Breast epithelium (tissue), 4 donors: ENCODE measurements at places on chromosomes 3 and 15. TPM values are rescaled to one million over a fixed set of nuclear protein-coding genes. Genes with fewer than 3 reads are reported as not detected.
A peak's percentile ranks its signal among the peaks of the same experiment; 100 is the strongest.

DNA sequence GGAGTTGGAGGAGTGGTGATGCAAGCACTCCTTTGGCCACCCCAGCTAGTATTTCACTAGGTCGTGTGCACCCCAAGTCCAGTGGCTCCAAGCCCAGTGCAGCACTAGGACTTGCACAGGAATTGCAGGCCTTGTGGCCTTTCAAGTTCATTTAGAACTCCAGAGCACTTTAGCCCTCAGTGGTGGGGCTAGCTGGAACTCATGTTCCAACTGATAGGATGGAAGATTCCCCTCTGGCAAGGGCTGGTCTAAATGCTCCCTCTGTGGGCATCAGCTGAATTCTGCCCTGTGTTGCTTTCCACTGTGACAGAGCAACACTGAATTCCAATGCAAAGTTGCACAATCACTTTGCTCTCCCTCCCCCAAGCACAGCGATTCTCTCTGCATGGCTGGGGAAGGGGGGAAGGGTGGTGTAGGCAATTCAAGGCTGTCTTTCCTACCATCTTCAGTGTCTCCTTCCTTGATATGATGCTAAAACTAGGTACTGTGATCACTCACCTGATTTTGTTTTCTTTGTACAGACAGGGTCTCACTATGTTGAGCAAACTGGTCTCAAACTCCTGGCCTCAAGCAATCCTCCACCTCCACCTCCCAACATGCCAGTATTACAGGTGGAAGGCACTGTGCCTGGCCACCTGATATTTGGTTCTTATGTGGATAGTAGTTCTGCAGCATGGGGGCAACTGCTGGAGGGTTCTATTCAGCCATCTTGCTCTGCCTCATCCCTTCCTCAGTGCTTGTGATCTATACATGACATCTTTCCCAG is 10.3 kb downstream of the USF3 start:
- DNase-seq: no peak

Gene GOLGA6L25
- total RNA-seq: not detected

DNA sequence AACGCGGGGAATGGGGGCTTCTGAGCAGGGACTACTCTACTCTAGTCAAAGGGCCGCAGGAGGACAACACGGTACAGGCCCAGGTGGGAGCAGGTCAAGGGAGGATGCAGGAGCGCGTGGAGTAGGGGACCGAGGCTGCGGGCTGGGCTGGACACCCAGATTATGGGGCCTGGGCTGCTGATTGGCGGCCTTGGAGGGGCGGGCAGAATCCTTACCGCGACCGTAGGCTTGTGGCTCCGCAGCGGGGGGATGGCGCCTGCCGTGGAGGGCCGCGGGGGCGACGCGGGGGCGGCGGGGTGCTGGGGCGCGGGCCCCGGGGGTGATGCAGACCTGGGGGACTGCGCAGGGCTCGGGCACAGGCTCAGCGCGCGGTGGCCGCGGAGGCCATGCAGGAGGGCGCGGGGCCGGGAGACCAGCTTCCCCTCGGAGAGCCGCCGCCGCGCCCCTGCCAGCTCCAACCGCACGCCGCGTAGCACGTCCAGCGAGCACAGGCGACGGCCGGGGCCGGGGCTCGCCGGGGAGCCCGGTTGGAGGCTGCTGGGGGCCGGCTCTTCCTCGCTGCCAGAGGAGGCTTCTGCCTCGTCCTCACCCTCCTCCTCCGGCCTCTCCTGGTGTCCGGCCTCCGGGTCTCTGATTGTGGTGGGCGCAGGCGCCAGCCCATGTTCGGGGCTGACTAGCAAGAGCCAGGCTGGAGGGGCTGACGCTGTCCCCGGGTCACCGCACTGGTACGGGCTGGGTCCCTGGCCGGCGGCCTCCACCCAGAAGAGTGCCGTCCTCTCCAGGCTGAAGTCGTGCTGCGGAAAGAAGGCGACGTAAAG is 12.9 kb downstream of the UBAP1L start:
- DNase-seq: no peak

Gene ATP13A5
- 4.5 TPM for total RNA-seq

DNA sequence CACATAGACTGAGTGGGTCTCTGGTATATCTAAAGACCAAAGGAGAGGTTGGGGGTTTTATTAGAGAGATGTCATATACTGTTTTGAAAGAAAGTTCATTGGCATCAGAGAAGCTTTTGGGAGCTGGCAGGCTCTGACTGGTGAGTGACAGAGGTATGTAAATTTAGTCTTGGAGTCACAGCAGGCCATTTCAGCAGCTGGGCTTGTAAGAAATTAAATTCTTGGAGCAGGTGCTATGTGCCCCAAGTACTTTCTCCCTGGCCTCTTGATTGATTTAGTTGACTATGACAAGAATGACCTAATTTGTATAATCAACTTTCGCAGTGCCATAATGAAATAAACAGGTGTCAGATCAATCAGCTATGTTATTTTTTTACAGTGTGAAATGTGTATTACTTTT is 47.8 kb upstream of the CDAN1 start:
- DNase-seq: no peak

- no peak for DNase-seq
Observed at GRCh38 chr3:135239615-135239884, 444.5 kb downstream of the EPHB1 start.

GRCh38 chr3:98901392-98902350 is at the start of gene DCBLD2:
Gene DCBLD2 (minus strand): TSS chr3:98901695. CDS start chr3:98901326, 369 bp downstream.
- DNase-seq: peak; percentile 97

- DNase-seq: no peak
Observed at GRCh38 chr15:87940768-87941167, 315.8 kb downstream of the NTRK3 start.

GRCh38 chr3:104646196-104646595 is 720.5 kb upstream of the ALCAM start:
- DNase-seq: no peak

DNA sequence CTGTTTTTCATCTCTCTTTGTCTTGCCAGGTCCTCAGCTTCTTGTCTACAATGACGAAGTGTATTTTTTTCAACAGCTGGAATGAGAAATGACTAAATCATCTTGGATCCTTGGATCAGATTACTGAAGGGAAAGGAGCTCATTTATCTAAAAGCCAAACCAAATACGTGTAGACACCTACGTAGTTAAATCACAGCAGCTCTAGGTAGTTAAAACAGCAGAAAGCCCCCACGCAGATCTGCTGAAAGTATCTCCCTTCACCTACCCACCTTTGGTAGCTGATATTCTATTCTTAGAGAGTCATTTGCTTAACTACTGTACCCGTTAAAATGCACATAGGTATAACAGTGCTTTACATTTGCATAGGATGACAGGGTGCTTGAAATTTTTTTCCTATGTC is 105.5 kb upstream of the WNT5A start:
- no peak for DNase-seq

GRCh38 chr3:110859993-110860392 is 211.6 kb upstream of the NECTIN3 start:
- no peak for DNase-seq

Gene GALNT15
- 492 TPM for total RNA-seq

DNA sequence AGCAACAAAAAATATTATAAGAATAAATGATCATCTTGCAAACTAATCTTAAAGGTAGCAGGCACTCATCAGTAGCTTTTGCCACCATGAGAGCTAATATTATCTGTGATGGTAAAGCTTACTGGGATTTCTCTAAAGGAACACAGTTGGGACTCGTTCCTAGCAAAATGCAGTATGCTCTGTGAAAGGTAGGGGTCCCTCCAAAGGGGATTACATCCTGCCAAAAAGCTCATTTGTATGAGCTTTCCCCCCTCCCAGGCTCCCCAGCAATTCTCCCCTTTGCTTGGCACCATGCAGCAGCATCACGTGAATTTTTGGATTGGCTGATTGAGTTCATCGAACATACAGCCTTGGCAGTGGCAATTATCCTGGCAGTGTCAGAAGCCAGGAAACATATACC is 361.0 kb upstream of the PLSCR5 start:
- DNase-seq: no peak

DNA sequence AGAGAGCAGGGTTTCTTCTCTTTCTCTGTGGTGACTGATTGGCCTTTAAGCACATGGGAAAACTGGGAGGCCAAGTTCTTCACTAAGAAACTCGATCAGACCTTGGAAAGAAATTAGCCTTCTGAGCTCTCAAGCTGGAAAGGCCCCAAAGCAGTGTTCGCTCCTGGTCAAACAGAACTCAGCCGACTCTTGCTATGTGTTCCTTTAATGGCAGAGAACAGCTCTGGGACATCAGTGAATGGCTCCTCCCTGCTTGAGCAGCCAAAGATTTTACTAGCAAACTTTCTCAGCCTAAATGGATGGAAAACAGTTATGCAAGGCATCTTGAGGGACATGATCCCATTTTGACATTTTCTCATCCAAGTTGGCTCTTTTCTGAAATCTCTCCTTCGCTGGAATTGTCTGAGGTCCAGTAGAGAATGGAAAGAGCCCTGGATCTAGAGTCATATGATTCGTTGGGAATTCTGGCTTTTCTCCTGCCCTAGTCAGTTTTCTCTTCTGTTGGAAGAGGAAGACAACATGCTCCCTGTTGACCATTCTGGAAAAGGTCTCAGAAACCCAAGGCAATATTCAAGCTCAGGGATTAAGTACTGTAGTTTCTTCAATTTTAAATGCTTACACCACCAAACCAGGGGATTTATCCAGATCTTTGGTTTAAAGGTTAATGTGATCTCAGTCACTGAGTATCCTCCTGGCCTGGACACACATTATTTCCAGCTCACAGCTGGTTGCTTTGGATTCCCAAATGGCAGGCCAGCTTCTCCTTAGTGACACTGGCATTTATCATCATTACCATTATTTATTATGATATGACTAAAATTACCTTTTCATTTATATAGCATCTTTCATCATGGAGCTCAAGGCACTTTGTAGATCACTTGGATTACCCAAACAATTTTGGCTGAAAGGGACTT is 319.6 kb downstream of the AGBL1 start:
- no peak for DNase-seq

DNA sequence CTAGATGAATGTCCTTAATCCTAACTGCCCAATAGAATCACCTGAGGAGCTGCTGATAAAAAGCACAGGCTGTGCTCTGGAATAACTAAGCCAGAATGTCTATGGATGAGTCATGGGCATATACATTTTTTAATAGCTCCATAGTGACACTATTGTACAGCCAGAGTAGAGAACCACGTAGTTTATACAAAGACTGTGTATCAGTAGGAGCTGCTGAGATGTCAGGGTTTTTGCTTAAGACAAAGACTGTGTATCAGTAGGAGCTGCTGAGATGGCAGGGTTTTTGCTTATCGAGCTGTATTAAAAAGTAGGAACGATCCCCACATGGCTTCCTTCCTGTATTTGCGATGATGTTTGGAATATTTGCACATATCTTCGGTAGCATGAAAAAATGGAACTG is 137.4 kb downstream of the SV2B start:
- DNase-seq: no peak

DNA sequence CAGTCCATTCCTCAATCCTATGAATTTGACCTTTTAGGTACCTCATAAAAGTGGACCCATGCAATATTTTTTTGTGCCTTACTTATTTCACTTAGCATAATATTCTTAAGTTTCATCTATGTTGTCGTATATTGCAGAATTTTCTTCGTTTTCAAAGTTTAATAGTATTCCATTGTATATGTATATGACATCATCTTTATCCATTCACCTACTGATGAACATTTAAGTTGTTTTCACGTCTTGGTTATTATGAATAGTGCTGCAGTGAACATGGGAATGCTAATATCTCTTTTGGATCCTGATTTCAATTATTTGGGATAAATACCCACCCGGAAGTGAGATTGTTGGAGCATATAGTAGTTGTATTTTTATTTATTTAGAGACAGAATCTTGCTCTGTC is 65.1 kb downstream of the AP4E1 start:
- no peak for DNase-seq

DNA sequence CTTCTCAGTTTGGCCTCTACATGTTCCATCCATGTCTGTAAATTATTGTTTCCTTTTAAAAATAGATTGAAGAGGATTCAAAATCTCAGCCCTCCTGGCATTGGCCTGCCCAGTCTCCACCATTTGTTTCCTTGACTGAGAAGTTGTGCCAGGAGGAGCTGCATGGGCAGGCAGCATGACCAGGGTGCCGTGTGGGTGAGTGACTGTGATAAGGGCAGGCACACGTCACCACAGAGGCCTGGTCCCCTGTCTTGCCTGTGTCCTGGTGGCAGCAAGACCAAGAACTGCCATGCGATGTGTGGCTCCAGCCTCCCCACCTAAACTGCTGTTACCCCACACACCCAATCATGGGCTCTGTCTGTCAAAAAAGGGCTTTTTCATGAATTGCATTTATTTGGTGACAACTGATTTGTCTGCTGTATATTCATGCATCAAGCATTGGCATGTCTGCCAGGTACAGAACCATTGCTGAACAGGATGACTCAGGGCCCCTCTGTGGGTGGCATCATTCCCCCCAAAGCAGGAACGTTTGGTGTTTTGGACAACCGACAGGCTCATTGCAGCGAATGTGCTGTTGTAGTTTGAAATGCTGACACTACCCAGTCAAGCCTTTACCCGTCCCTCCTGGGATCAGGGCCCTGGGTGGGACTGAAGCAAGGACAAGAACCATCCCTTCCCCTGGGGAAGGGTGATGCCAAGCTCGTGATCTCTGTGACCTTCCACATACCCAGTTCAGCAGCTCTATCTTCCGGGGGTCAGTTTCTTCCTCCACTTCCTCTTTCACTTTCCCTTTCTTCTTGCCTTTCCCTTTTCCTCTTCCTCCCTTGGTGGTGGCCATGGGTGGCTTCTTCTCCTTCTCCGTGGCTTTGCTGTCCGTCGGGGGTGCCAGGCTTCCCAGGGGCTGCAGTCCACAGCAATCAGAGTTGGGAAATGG is 51.6 kb downstream of the TRPM1 start:
- no peak for DNase-seq

- no peak for DNase-seq
Observed at GRCh38 chr3:11705049-11705448, 61.3 kb upstream of the VGLL4 start.

DNA sequence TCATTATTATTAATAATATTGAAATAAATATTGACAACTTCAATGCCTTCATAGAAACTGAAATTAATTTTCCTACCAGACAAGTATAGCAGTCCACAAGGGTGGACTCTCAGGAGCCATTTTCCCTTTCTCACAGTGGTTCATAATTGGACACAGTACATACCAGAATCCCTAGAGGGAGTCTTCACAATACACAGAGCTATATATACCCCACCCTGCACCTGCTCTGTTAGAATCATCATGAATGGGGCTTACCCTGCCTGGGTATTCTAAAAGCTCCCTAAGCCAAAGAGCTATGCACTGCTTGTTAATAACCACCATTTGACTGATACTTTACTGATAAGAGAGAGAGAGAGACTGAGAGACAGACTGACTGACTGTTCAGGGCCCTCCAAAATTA is 134.9 kb downstream of the FEZF2 start:
- DNase-seq: no peak

- no peak for DNase-seq
Observed at GRCh38 chr3:84959470-84960271, 882 bp downstream of the CADM2 start.
